Sciatic nerve (tissue), 2 donors: ENCODE measurements at places on chromosomes 16 and 17. TPM values are rescaled to one million over a fixed set of nuclear protein-coding genes. Genes with fewer than 3 reads are reported as not detected.
A peak's percentile ranks its signal among the peaks of the same experiment; 100 is the strongest.

Gene CD300E
- total RNA-seq: 3.8 TPM

Gene MRPL28
- 32.5 TPM for total RNA-seq

Gene SLC5A11
- total RNA-seq: not detected

Gene ABCC3
- total RNA-seq: 5.4 TPM

Gene NETO2
- 1.9 TPM for total RNA-seq

Gene CYTH1
- 75.9 TPM for total RNA-seq

Gene CCL18
- total RNA-seq: 58.8 TPM

Gene HOXB1
- total RNA-seq: not detected

Gene SULT1A1
- 40.0 TPM for total RNA-seq

Gene HBZ
- total RNA-seq: not detected

Gene UNC13D
- total RNA-seq: 30.9 TPM

Gene CCL22
- 0.13 TPM for total RNA-seq

Gene SERPINF2
- 3.2 TPM for total RNA-seq

Gene PPP1R27
- total RNA-seq: not detected

Gene HYDIN
- total RNA-seq: 3.4 TPM

Gene CNGB1
- not detected for total RNA-seq

- DNase-seq: no peak
These were observed 15.5 kb downstream of the DYNC1LI2 start for GRCh38 chr16:66735891-66736290.

DNA sequence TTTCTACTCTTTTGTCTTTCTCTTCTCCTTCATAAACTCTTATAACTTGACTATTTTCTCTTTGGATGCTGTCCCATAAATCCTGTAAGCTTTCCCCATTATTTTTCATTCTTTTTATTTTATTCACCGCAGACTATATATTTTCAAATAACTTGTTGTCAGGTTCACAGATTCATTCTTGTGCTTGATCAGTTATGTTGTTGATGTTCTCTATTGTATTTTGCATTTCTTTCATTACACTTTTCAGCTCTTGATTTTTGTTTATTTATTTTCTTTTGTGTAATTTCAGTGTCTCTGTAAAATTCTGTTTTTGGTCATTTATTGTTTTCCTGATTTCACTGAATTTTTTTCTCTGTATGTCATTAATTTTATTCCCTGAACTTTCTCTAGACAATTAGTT lies 49.2 kb downstream of the EFCAB13 start:
- DNase-seq: no peak

DNA sequence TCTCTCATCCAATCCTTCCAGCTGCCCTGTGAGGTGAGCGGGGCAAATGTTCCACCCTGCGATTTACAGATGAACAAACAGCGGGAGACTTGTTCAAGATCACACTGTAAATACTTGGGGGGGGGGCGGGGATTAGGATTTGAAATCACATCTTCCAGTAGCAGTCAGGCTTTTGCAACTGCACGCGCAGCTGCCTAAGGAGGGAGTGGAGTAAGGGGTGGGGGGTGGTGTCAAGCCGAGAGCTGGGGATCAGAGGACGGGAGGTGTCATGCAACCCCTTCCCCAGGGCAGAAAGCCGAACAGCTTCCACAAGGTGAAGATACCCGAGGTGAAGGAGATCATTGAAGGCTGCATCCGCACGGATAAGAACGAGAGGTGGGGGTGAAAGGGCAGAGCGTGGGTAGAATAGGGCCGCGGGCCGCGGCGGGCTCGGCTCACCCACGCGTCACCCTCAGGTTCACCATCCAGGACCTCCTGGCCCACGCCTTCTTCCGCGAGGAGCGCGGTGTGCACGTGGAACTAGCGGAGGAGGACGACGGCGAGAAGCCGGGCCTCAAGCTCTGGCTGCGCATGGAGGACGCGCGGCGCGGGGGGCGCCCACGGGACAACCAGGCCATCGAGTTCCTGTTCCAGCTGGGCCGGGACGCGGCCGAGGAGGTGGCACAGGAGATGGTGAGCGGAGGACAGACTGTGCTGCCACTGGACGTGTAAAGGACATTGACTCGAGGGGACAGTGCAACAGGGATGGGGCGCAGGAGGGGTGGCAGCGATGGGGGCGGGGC lies 4.6 kb downstream of the WNK4 start:
- DNase-seq: no peak

- DNase-seq: no peak
These were observed 7.2 kb downstream of the PIPOX start for GRCh38 chr17:29050176-29050575.

GRCh38 chr17:75020331-75021110 lies 8.1 kb downstream of the MRPL58 start:
- DNase-seq: no peak

- no peak for DNase-seq
These were observed 10.1 kb downstream of the CSNK2A2 start for GRCh38 chr16:58187665-58188421.

DNA sequence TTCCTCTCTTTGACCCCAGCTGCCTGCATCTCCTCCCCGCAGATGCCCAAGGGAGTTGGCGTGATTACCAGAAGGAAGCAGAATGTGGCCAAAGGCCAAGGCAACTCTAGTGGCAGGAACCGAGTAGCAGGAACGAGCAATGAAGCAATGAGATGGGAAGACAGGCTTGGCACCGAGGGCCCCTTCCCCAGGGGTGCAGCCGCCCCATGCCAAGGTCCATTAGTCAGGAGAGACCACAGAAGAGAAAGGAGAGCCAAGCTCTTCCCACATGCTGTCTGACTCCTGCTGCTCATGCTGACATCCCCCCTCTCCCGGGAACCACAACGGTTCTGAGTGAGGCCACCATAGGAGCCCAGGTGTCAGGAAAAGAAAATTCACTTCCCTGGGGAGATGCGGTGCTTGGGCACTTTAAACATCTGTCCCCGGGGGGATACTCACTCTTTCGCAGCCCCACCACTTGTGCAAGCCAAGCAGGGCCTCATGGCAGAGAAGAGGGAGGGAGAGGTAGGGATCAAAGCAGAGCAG lies 67.4 kb downstream of the MYO18A start:
- peak; percentile 84 for DNase-seq

DNA sequence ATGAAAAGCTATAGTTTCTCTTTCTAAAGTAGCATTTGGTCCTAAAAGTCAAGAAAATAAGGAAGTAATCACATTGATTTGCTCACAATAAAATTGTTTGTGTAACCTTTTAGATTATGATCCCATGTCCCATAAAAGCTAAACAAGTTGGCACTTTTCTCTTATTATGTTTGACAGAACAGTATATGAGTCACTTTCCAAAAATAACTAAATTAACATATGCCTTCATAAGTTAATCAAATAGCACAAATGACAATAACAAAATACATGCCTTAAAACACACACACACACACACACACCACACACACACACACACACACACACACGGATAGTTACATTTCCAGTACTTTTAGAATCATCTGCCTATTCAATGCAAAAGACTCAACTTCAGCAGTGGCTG lies 2.8 kb downstream of the MED13 start:
- DNase-seq: no peak

GRCh38 chr17:28480799-28481571 lies 7.5 kb downstream of the SLC13A2 start:
- no peak for DNase-seq

DNA sequence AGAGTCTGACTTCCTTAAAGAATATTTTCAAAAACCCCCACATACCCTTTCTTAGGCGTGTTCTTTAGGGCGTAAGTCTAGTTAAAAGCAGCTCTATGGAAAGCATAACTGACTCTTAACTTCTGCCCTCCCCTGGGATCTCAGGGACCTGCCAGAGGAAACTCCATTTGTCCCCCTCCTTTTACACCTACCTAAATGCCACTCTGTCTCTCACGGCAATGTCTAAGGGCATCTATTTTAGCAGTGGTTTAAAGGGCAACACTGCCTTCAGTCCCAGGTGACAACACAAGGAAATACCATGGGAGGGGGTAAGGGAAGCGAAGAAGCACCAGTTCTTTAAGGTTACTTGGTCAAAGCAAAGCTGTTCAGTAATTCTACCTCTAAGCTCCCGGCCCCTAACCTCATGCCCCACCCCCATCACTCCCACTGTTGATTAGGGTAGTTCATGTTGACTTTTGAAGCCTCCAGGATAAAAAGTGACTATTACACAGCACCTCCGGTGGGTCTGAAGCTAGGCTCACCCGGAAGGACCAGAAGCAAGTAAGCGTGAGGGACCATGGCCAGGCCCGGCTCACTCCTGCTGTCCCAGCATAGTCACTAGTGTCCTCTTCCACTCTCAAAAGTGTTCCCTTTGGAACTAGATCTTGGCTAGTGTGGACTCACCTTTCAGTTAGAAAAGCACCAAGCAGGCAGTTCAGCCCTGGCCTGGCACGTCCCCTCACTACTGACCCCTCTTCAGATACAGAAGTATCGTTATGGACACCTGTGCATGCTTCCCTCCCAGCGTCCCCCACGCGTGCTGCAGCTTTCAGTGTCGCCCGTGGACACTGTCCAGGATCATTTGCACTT lies 47.1 kb downstream of the CYTH1 start:
- DNase-seq: no peak

GRCh38 chr16:67198238-67198734 lies 645 bp upstream of the ELMO3 start:
- no peak for DNase-seq

GRCh38 chr17:57206928-57207327 lies 49.4 kb upstream of the MSI2 start:
- DNase-seq: no peak

DNA sequence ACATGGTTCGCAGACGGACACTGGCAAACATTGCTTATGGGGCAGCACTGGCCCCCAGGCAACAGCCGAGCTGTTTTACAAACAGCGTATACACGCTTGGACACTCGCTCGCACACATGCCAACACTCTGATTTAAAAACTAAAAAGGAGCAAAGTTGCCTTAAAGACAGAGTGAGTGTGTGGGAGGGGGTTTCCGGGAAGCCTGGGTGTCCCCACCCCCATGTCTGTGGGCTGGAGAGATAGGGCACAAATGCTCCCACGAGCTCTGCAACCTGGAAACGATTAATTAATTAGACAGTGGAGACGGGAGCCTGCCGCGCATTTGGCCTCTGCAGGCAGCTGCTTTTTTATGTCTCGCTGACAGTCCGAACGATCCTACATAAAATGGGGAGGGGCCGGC lies 107.9 kb upstream of the ZNF469 start:
- no peak for DNase-seq

DNA sequence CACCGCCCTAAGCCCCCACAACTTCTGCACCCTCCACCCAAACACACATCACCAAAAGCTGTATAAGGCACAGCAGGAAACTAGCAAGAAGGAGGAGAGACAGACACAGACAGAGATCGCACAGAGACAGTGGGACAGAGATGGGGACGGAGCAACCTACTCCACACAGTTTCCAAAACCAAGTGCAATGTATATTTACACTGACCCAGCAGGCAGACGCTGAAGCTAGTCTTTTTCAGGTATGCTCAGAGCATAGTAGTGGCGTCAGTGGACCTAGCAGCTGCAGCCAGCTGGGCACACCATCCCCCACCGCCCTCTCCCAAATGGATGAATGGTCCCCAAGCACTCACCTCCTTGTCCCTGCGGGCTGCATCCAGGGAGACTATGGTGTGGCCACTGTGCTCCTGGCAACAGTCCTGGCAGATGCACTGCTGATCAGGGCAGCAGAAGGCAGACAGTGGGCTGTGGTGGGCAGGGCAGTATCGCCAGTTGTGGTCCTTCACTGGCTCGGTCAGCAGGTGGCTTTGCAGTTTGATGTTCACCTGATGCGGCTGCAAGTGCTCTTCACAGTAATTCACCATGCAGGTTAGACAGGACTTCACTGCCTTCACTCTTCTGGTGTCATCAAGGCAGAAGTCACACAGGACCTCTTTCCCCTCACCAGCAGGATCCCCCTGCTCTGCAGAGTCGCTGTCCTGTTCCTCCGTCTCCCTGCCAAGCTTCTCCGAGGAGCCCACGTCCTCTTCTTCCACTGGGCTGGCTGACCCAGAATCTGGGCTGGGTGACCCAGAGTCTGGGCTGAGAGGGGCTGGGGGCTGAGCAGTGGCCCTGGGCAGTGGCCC lies 31.5 kb upstream of the FBXW10B start:
- no peak for DNase-seq

- DNase-seq: no peak
These were observed 12.0 kb upstream of the CLUH start for GRCh38 chr17:2723505-2723996.

- no peak for DNase-seq
These were observed 178.2 kb upstream of the RPH3AL start for GRCh38 chr17:530851-531250.
